Left forelimb (tissue), 1 donor: ENCODE measurements at places on chromosomes 5 and 9.
A peak's percentile ranks its signal among the peaks of the same experiment; 100 is the strongest.

- DNase-seq = no peak
Observed at GRCh38 chr9:105466898-105467455, 19.1 kb downstream of the FSD1L start.

- DNase-seq = no peak
Observed at GRCh38 chr9:136090056-136090735, 4.9 kb downstream of the NACC2 start.

- DNase-seq = no peak
Observed at GRCh38 chr5:71747182-71747581, 28.1 kb downstream of the CARTPT start.

DNA sequence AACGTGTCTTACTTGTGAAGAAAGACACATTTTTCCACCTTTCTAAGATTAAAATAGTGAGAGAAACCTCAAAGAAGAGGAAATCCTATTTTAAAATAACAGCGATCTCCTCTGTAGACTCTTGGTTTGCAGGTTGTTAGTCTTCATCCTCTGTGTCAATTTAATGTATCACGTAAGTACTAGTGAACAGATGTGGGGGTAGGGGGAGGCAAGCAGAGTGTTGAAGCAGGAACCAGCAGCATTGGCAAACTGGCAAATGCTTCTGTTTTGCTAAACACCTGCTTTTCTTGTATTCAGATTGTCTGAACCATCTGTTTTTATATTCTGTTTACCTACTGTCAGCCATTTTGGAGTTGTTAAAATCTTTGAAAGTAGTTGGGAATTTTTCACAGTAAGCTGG lies 159.3 kb upstream of the TLX3 start:
- no peak for DNase-seq

GRCh38 chr9:33782395-33783152 lies 12.8 kb upstream of the PRSS3 start:
- DNase-seq = no peak

GRCh38 chr9:135306699-135307098 lies 172.9 kb upstream of the PPP1R26 start:
- DNase-seq = no peak

DNA sequence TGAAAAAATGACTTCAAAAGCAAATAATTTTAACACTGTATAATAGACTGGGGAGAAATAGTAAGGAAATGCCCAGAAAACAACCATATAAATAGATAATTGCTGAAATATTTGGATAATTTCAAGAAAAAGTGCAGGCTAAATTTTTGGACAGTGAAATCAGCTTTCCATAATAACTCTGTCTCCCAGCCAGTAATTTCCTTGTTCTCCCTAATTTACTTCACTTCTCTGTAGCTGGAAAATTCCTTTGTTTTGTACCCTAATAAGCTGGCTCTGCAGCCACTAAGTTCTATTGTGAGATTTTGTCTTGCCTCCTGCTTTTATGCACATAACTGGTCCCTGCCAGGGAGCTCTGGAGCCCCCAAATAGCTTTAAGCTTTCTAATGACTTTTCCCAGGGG lies 27.7 kb downstream of the PRDM6 start:
- DNase-seq = no peak

GRCh38 chr5:66744040-66744439 lies 147.8 kb downstream of the MAST4 start:
- no peak for DNase-seq

GRCh38 chr5:146402949-146403348 lies 44.2 kb upstream of the TCERG1 start:
- DNase-seq = no peak

DNA sequence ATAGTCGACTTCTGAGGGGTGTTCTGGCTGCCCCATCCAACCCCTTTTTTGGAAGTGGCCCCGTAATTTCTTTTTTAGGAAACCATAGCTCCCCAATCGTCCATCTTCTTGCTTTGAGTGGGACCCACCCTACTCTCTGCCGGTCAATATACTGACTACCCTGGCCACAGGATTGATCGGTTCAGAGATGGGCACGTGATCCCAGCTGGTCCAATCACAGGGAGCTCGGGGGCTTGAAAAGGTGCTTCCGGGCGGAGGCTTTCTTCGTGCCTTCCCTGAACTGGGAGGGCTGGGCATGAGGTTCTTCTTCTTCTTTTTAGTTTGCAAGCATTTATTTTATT lies 78.7 kb upstream of the SH3PXD2B start:
- DNase-seq = peak; percentile 18

- no peak for DNase-seq
Observed at GRCh38 chr9:122329597-122329996, 41.2 kb upstream of the PTGS1 start.

- peak; percentile 86 for DNase-seq
Observed at GRCh38 chr5:72141440-72142355, 34.4 kb downstream of the MAP1B start.

GRCh38 chr9:16712787-16713186 lies 157.7 kb downstream of the BNC2 start:
- no peak for DNase-seq

GRCh38 chr9:138049085-138049778 lies 171.7 kb downstream of the CACNA1B start:
- peak; percentile 55 for DNase-seq

DNA sequence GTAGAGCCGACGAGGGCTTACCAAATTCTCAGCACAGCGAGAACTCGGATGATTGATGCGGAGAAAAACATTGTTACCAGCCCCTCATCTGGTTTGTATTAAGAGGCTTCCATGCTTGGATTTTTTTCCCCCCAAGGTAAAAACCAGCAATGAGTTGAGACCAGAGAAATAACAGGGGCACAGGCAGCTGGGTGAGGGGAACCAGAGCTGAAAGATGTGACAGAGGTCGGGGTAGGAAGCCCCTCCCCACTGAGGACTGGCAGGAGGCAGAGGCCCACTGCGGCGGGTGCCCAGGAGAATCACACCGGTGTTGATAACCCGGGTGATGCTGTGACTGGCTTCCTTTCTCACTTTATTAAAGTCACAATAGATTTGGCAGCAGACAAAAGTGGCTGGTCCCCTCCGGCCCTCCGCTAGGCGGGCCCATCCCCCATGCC lies 116.5 kb upstream of the PHYKPL start:
- peak; percentile 64 for DNase-seq

- DNase-seq = no peak
Observed at GRCh38 chr5:152404494-152404893, 585 bp downstream of the NMUR2 start.

DNA sequence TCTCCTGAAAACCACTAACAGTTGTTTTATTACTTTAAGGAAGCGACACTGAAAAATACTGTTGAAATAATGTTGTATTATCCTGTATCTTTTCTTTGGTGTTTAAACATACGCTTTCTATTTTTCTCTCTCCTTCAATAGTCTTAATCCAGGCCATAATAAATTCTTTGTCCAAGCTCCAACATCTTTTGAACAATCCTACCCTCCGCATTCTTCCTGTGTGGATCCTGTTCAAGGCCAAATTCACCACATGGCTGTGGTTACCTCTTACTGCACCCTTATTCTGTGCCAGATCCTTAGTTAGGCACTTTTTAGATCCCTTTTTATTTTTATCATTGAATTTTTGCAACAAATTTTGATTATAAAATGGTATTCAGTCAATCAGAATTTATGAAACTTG lies 1691.5 kb downstream of the MAT2B start:
- no peak for DNase-seq

DNA sequence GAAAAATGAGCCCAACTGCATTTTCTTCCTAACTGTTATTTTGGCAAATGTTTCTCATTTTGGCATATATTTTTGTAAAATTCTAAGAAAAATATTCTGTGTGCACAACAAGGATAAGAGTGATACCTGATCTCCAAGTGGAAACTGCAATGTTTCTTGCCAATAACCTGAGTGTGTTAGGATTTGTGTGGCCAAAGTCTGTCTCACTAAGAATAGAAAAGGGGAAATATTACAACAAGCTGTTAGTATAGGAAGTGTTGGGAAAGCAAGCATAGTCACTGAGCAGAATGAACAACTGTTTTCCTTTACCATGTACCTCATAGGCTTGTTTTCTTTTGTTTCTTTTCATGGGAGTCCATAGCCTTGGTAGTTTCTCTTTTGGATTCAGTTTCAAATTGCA lies 624.2 kb downstream of the MTRR start:
- no peak for DNase-seq

GRCh38 chr9:34689116-34689470 lies 2.0 kb downstream of the CCL19 start:
- no peak for DNase-seq

DNA sequence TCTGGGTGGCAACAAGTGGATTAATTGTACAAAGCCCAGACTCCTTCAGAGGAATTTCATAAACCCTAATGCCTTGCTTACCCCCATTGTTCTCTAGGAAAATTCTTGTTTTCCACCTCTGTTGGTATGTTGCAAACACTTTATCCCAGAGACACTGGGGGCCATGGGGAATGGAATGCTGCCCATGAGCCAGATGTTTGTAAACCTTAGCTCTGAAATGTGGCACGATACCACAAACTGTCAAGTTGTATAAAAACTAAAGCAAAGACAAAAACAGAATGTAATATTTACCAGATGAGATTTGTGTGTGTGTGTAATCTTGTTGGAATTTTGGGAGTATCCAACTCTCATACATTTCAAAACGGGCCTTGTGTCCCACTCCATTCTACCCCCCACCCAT lies 465.0 kb downstream of the EBF1 start:
- DNase-seq = no peak

- no peak for DNase-seq
Observed at GRCh38 chr5:2591777-2592453, 159.6 kb downstream of the IRX2 start.

GRCh38 chr9:26329974-26330373 lies 562.6 kb downstream of the CAAP1 start:
- DNase-seq = no peak

- DNase-seq = no peak
Observed at GRCh38 chr5:622359-622758, 10.2 kb downstream of the CEP72 start.

- no peak for DNase-seq
Observed at GRCh38 chr5:66889524-66889923, 293.3 kb downstream of the MAST4 start.

DNA sequence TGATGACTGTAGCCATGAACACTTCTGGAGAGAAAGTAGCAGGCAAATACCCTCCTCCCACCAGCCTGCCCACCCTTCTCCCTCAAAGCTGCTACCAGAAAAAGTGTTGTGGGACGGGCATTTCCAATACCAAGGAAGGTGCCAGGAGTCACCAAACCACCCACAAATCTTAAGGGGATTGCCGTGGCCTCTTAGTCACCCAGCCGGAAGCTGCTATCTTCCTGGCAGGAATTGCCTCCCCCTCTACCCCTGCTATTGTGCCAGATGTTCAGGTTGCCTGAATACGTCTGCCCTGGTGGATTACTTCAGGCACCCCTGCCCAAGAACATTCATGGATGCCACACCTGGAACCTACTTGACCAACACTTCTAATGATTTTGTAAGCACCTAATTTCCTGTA lies 156.1 kb downstream of the TTC39B start:
- DNase-seq = no peak

GRCh38 chr5:150751096-150751891 lies 7.5 kb downstream of the DCTN4 start:
- no peak for DNase-seq

DNA sequence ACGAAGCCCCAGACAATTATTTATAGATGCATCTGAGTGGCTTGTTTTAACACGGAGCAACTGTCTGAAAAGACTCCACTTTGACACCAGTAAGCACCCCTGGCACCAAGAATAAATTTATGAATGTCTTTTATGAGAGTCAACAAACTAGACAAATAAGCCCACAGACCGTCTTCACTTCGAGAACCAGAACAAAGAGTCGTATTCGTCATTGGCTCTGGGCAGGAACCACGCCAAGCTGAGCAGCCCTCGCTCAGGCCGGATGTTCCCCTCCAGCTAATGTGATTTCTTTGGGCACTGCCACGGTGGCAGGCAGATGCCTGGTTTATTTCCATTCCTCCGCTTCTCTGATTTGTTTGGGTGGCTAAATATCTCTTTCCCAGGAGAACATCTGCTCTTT lies 91.9 kb upstream of the STC2 start:
- DNase-seq = no peak

- DNase-seq = no peak
Observed at GRCh38 chr5:113035096-113035495, 58.5 kb downstream of the DCP2 start.

DNA sequence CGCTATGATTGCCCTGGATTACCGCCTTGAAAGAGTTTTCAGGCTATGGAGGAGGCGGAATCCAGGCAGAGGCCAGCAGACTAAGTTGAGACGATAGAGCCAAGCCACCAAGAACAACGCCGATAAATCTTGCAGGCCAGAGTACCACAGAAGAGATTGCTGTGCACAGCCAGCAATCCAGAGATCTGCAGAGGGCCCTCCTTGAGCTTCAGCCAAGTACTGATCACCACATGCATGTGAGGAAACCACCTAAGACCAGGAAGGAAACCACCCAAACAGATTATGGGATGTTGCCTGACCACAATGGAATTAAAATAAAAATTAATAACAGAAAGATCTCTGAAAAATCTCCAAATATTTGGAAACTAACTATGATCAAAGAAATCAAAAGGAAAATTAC lies 74.9 kb downstream of the GCNT4 start:
- DNase-seq = no peak

DNA sequence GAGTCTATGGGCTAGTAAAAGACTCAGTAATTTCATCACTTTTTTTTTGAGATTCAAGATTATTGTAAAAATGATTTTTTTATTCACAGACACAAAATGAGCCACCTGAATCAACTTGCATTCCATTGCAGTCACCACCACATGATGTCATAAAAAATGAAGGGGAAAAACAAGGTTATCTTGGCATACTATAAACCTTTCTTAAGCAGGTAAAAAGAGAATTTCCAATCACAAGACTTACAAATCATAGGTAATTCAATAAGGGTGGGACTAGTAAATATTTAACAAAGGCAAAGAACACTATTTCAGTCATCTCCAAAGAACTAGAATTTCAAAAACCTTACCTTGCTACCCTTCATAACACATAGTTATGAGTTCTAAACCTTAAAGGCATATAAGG lies 30.7 kb downstream of the TRPM6 start:
- no peak for DNase-seq

GRCh38 chr5:167573370-167574127 lies 717.9 kb upstream of the WWC1 start:
- DNase-seq = peak; percentile 70

DNA sequence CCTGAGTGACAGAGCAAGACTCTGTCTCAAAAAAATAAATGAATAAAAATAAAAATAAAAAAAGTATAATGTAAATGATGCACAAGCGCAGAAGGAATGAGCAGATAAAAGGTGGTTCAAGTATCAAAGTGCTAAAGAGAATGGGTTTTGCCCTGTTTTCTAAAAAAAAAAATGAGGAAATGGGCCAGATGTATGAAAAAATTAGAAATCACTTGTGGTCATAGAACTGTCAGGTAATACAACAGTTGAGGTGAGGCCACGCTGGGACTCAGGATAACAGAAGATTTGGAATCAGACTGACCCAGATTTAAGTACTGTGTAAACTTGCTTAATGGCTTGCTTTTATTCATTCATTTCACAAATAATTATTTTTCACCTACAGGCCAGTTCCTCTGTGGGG lies 69.8 kb downstream of the MAPKAP1 start:
- DNase-seq = no peak

- peak; percentile 42 for DNase-seq
Observed at GRCh38 chr5:132498686-132499271, 8.2 kb upstream of the IRF1 start.
